HT1080 (cell line): ENCODE measurements at places on chromosomes 16 and 17.

- no peak for DNase-seq
Observed at GRCh38 chr17:40519089-40519775, 17.8 kb upstream of the TNS4 start.

GRCh38 chr17:56367366-56367765 lies 214.1 kb downstream of the ANKFN1 start:
- DNase-seq, result no peak

GRCh38 chr17:67655478-67656148 lies 62.1 kb upstream of the NOL11 start:
- no peak for DNase-seq

- DNase-seq, result no peak
Observed at GRCh38 chr17:3411070-3411469, at the start of gene OR3A3. Gene OR3A3 (plus strand): TSS chr17:3411370.

DNA sequence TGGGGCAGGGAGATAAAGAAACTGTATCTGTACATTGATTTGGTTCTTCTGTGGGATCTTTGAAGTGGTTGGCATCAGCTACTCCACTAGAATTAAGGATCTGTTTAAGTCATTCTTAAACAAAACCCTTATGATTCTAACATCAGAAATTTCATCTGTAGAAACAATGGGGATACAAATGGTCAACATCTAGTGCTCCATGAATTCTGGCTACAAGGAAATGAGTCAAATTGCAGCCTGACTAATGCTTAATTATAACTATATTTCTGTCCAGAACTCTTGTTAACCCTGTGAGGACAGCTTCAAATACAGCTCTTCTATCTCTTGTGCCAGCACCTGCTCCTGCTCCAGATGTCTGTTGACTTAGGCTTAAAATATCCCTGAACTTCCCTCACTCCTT lies 13.9 kb upstream of the GINS3 start:
- DNase-seq, result peak; percentile 58

- DNase-seq, result no peak
Observed at GRCh38 chr16:84759061-84759460, 59.3 kb downstream of the USP10 start.

DNA sequence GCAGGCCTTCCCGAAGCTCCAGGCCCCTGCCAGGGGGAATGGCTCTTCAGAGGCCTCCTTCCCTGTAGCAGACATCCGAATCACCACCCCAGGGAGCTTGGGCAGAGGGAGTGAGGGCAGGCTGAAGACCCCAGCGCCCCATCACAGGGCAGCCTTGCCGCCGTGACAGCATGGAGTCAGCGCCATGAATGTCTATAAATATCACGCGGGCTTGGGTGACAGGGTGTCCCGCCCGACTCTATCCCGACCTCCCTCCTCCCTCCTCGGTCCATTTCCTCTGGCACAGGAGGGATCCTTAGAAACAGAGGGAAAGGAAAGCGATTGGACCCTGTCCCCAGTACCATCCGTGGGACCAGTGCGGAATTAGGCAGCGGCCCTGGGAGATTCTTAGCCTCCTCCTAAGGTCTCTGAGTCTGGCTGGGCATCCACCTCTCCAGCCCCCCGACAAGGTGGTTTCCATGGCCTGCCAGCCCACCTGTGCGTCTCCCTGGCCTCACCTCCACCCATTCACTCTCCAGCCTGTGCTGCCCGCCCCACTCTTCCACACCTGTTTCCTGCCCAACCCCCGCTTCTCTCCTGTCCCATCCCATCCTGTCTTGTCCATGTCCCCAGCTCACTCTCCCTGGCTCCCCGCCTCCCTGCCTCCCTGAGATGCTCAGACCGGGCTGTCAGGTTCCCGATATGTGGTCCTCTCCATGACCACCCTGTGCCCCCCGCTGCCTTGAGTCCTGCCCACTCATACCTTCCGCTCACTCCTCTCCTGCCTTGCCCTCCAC lies 5.1 kb downstream of the ATP2A1 start:
- DNase-seq, result no peak

DNA sequence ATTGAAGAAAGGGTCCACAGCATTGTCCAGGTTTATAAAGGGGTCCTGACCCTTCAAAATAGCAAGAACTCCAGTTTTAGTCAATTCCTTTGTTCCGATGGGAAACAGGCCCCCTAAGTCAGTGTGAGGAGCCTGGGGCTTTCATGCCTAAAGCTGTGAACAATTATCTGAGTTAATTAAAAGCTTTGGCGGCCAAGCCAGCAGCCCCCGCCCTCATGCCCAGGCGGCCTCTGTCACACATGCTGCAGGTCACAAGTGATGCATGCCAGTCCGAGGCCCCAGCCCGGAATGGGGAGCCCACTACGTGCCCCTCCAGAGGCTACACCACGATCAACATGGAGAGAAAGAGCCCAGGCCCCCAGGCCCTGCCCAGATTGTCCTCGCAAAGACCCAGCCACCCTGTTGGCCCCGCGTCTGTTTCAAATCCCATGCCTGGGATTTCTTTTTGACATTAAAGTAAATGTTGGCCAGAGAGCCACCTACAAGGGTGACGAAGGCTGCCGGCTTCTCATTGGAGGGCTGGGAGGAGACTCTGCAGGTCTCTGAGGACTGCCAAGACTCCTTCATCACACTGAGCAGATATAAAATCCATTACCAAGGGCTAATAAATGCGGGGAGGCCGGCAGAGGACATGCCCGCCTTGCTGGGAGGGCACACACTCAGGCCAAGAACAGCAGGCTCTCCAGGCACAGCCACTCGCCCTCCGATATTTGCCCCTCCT lies 14.5 kb upstream of the PITPNM3 start:
- DNase-seq, result no peak
